ENCODE measurements at places on chromosomes 13 and 19.

DNA sequence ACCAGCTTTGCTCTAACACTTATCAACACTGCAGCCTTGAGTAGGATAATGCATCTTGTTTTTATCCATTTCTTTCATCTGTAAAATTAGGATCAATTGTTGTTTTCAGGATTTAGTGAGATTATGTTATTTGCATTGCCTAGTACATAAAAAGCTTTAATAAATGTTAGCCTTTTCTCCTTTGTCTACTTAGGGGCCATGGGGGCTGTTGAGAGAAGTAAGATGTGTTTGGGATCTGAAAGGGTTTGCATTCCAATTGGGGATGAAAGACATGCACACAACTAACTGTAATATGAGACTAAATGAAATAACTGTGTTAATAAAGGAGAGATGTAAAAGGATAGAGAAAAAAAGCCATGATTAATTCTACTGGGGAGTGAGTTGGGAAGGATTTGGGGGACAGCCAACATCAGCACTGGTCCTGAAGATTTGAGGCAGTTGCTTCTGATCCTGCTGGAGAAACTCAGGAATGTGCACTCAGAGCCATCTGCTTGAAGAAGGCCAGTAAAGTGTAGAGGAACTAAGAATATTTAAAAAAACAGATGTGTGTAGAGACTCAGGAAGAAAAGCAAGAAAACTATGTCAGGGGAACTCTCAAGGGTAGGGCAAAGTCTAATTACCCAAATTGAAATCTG, 236.3 kb downstream of the OLFM4 start:
- no peak for DNase-seq

DNA sequence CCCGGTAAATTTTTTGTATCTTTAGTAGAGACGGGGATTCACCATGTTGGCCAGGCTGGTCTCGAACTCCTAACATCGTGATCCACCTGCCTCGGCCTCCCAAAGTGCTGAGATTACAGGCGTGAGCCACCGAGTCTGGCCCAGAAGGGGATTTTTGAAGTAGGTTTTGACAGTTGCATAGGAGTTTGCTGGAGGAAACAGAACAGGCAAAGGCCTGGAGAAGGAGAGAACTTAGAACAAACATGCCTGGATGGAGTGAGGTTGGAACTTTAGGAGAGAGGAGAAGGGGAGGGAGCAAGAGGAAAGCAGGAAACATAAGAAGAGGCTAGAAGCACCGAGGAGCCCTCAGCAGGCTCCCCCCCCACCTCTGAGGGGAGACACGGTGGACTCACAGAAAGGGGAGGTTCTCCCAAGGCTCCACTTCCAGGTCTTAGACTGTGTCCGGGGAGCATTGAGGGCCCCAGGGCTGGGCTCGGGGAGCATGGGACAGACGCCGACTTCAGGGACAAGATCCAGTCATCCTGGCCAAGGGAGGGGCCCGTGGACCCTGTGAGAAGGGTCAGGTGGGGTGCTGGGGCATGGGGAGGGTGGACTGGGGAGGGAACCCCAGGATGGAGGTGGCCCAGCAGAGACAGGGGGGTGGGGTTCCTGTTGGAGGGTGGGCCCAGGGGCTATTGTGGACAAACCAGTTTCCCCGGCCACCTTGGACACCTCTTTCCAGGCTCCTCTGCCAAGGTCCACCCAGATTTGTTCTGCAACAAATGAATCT, 1.8 kb upstream of the FBN3 start:
- DNase-seq = no peak

DNA sequence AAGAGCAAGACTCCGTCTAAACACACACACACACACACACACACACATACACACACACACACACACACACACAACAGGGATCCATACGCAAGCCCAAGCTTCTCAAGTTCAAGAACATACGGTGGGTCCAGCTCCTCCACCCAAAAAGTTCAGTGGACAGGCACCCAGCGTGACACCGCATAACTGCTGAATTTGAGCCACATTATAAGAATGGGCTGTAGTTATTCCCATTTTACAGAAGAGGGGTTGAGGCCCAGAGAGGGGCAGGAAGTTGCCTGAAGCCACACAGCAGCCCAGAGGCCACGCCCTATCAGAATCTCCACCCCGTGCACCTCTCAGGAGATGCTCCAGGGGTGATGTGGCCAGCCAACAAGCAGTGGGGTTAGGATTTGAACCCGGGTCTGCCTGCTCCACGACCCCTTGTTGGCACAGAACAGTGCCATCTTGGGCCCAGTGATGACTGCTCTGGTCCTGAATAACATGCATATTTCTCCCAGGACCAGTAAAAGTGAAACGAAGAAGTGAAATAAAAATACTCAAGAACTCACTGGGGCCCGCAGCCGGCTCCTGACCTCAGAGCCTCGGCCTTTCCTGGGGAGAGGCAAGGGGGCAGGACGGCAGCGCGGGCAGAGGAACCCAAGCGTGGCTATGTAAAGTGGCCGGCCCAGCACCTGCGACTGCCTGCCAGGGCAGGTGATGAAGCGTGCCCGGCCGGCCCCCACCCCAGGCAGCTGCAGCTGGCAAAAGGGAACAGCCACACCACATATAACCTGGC, 61.9 kb downstream of the AP1M1 start:
- DNase-seq = no peak

DNA sequence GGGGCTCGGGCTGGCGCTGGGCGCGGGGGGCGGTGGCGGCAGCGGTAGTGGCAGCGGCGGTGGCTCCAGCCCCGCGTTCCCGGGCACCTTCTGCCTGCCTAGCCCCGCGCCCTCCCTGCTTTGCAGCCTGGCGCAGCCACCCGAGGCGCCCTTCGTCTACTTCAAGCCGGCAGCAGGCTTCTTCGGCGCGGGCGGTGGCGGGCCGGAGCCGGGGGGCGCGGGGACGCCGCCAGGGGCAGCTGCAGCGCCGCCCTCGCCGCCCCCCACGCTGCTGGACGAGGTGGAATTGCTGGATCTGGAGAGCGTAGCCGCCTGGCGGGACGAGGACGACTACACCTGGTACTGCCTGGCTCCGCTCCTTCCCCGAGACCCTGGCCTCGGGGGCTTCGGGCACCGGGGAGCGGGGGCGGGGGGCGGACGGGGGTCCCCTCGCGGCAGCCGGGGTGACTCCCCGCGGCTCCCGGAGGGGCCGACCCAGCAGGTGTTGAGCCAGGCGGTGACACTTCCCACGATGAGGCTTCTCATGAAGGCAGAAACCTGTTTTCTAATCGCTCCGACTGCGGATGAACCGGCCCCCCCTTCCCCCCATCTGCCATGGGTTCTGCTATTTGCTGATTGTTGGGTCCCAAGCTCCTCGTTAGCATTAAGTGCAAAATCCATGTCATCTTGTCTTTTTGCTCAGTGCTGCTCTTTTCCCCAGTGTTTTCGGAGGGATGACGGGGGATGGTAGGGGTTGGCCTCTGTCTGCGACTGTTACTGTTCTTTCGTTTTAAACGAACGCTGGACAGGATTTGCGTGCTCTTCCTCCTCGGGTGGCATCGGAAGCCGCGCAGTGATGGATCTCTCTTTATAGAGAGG, 943 bp downstream of the SLAIN1 start:
- peak; percentile 41 for DNase-seq

GRCh38 chr19:19677579-19677978, 8.9 kb downstream of the ZNF101 start:
- no peak for DNase-seq
